ENCODE measurements at places on chromosomes 12 and 14.

DNA sequence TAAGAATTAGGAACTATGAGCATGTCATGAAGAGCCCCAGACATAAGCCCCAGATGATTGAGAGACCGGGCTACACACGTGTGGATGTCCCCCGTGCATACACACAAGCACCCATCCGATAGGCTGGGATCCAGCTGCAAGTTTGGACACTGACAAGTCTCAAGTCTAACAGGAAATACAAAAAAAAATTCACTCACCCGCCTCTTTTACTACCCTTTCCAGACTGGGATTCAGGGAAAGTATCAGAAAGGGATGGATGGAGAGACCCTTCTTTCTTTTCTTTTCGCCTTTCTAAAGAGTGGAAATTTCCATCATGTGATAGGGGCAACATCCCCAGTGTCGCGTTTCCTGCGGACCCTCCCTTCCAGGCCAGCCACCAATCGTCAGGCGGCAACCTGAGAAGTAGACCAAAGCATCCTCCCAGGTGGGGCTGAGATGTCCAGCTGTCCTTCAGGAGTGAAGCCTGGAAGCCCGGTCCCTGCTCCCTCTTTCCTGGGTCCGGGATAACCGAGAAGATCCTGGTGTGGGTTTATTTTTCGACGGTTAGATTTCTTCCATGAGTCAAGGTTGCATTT lies 6.4 kb upstream of the SLC38A4 start:
- DNase-seq: no peak

GRCh38 chr14:100784523-100785337 lies 41.2 kb upstream of the MEG3 start:
- DNase-seq: no peak

GRCh38 chr12:124774054-124774461 lies 89.6 kb downstream of the SCARB1 start:
- DNase-seq: no peak

DNA sequence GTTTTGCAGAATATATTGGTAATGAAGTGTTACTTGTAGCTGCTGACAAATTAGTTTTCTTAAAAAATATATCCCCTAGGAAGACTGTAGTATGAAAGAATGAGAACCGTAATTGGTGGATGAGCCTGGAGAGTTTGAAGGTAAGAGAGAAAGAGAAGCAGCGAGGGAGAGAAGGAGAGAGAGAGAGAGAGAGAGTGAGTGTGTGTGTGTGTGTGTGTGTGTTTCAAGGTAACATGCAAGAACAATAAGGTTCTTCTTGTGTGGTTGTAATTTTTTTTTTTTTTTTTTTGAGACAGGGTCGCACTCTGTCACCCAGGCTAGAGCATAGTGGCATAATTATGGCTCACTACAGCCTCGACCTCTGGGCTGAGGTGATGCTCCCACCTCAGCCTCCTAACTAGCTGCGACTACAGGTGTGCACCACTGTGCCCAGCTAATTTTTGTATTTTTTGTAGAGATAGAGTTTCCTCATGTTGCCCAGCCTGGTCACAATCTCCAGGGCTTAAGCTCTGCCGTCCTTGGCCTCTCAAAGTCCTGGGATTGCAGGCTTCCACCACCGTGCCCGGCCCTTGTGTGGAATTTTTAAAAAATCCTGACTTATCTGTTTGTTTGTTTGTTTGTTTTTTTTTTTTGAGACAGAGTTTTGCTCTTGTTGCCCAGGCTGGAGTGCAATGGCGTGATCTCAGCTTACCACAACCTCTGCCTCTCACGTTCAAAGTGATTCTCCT lies 73.7 kb downstream of the RASSF3 start:
- DNase-seq: no peak

- DNase-seq: no peak
These were observed 535.2 kb downstream of the BCL11B start for GRCh38 chr14:98736701-98737338.

DNA sequence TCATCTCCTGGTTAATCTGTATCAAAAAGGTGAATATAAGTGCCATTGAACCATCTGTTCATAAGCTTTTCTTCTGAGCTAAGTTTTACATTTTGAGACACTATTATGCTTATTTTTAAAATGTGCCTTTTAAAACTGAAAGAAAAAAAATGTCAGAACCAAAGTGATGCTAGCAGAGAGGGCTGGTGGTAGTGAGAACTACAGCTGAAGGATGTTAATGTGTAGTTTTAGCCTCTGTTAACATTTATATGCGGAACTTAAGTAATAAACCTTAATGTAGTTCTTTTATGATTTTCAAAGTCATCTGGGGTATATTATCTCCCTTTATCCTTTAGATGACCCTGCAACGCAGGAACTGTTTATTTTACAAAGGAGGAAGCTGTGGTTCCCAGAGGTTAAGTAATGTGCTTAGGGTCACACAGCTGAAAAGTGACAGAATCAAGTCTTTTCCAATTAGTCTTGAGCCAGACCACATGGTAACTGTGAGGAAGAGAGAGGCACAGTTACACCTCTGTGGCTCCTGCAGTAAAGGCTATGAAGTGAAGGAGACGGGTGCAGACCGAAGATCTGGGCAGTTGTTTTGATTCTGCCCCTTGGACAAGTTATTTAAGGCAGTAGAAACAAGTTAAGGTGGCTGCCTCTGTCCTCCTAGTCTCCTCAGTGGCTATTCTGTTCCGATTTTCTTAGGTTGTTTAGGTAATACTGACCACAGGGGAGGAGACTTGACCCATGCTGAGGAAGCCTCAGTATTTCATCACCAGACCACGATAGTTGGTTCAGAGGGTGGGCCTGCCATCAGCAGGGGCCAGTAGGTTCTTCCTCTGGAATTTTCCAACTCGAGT lies 23.9 kb downstream of the GNG2 start:
- no peak for DNase-seq

Data from activated CD8-positive, alpha-beta memory T cell treated with anti-CD3 and anti-CD28 coated beads, Interleukin-2, amount 50 U/mL, for 4 hours (primary cell).